ENCODE measurements at places on chromosomes 3 and 15.

GRCh38 chr15:58070801-58071418 lies 5.4 kb upstream of the ALDH1A2 start:
- DNase-seq, result peak; percentile 57

DNA sequence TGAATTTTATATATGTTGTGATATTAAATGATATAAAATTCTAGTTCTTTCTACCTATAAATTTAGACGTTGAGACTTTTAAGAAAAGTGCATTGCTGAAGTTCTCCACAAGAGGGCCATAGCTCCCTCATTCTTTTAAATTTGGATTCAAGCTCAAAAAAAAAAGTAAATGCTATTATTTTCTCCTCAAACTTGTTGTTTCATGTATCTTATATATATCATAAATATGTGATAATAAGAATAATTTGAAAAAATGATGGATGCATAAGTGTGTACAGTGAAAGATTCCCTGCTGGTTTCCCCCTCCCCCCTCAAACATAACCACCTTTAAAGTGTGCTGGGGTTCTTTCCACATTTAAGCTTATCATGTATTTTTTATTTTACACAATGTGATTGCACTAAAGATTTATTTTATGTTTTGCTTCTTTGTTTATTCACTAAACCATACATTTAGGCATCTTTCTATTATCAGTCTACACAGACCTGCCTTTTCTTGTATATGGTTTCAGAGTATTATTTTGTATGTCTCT lies 769.4 kb upstream of the GOLIM4 start:
- DNase-seq, result peak; percentile 33

DNA sequence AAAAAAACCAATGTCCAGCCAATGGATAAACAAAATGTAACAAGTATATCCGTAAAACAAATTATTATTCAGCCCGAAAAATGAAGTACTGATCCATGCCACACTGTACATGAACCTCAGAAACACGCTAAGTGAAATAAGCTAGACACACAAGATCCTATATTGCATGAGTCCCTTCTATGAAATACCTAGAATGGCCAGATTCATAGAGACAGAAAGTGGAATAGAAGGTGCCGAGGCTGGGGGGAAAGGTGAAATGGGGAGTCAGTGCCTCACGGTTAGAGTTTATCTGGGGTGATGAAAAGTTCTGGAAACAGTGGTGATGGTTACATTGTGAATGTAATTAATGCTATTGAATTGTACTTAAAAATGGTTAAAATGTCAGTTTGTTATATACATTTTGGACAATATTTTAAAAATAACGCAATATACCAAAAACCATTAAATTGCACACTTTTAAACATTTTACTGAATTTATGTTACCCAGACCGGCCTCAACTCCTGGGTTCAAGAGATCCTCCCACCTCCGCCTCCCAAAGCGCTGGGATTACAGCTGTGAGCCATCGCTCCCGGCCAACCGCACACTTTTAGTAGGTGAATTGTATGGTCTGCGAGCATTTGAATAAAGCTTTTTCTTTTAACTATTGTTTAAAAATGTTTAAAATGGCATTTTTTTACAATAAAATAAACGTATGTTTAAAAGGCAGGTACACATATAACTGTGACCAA lies 2.1 kb downstream of the RNF168 start:
- no peak for DNase-seq

DNA sequence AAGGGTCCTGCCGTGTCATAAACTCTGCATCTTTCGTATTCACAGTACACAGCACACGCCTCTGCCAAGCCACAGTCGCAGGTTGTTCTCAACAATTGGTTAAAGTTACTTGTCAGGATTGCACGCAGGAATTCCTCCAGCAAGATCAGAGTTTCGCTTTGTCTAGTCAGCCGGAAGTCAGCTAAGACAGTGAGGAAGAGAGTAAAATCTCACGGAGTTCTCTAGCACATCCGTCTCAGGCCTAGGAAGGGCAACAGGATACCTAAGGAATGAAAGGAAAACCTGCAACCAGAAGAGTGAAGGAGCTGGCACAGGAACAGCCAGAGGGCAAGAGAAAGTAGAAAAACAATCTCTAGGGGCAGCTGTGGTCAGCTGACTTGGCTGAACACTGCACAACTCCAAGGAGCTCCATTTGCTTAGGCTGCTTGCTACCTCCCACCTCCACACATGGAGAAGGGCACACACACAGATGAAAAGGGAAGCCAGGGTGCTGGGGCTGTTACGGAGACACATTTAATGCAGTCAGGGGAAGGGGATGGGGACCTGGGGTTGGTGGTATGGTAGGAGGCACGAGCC lies 23.7 kb downstream of the RORA start:
- DNase-seq, result no peak

DNA sequence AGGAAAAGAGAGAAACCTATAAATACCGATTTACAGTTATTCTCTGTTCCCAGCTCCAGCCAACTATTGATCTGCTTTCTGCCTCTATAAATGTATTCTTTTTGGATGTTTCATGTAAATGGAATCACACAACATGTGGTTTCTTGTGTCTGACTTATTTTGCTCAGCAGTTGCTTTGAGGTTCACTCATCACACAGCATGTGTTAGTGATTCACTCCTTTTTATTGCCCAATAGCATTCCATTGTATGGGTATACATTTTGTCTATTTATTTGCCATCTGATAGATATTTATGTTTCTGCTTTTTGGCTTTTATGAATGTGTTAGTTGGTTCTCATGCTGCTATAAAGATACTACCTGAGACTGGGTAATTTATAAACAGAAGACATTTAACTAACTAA lies 23.6 kb downstream of the CCR1 start:
- DNase-seq, result no peak

DNA sequence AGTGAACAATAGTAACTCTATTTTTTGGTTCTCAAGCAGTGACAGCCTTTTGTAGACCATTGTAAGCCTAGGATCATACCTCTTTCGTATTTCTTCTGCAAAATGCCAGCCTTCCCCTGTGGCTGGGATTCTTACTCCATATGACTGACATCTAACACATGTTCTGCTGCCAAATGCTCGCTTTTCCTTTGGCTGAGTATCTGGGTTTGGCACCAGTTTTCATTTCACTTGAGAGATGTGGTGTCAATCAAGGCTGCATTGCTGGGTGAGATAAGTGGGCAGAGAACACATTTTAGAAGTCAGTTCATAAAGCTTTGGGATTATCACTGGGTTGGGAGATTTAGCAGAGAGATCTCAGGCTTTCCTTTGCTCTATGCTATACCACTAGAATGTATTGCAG lies 514.7 kb upstream of the SGO1 start:
- DNase-seq, result no peak

DNA sequence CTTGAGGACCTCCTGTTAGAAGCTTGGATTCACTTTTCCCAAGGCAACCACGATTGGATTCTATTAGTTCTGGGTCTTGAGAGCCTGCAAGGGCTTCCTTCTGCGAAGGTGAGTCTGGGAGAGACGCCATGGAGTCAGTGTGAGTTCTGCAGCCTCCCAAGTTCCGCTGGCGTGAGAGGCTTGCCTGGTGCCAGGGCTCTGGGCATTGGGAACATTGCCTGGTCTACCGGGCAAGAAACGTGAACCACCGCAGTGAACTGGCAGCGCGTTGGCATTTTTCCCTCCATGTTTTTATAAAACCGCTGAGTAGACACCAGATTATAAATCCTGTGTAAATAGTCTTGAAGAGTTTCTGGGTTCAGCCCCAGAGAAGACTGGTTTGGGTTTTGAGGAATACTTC lies 160.9 kb downstream of the IGF1R start:
- no peak for DNase-seq

DNA sequence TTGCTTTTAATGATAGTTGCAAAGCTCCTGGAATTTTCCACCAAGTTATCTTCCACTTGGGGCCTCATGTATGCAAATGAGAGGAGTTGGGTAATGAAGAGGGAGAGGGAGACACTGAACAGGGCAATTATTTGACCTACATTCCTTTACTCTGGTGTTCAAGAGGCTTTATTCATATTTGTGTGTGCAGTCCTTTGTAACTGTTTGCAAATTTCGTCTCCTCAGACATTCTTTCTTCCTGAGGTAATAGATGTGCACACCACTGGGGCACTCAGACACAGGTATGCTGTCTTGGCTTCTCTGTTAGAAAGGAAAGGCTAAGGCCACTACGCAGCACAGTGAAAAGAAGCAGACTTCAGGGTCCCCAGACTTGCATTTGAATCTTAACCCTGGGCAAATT lies 189.7 kb upstream of the IL12A start:
- DNase-seq, result peak; percentile 63

DNA sequence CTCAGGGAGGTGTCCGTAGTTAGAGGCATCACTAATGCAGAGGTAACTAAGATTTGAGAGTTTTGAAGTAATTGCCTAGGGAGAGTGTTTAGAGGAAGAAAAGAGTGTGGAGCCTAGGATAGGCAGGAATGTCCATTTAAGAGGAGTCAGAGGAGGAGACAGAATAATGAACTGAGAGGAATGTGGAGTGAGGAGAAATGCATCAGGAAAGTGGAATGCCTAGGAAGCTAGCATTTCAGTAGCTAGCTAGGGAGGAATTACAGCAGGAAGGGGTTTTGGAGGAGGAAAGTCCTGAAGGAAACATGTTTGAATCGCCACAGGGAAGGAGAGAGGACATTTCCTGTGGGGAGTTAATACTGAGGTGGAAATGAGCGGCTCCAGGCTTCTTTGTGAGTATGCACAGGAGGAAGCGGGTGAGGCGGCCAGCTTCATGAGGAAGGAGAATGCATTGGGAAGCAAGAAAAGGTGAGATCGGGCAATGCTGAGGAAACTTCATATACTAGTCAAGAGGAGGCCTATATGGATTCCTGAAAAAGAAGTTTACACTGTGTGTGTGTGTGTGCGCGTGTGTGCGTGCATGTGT lies 154.3 kb downstream of the TMEM108 start:
- DNase-seq, result no peak
